GM23338 (cell line): ENCODE measurements at places on chromosomes 3 and 15. TPM values are rescaled to one million over a fixed set of nuclear protein-coding genes. Genes with fewer than 3 reads are reported as not detected.

KLHL40 gene
- total RNA-seq, result not detected in 2 replicates

ANKUB1 gene
- total RNA-seq, result not detected in 2 replicates

SEC61A1 gene
- total RNA-seq, result 170 and 184 TPM in 2 replicates

ISLR gene
- total RNA-seq, result 1.6 TPM in 1 of 2 replicates, not detected in the other

PLA1A gene
- total RNA-seq, result not detected in 2 replicates

ALG1L2 gene
- total RNA-seq, result not detected in 2 replicates

GOLGA6B gene
- total RNA-seq, result not detected in 2 replicates

POTEB gene
- not detected in 2 replicates for total RNA-seq

DNA sequence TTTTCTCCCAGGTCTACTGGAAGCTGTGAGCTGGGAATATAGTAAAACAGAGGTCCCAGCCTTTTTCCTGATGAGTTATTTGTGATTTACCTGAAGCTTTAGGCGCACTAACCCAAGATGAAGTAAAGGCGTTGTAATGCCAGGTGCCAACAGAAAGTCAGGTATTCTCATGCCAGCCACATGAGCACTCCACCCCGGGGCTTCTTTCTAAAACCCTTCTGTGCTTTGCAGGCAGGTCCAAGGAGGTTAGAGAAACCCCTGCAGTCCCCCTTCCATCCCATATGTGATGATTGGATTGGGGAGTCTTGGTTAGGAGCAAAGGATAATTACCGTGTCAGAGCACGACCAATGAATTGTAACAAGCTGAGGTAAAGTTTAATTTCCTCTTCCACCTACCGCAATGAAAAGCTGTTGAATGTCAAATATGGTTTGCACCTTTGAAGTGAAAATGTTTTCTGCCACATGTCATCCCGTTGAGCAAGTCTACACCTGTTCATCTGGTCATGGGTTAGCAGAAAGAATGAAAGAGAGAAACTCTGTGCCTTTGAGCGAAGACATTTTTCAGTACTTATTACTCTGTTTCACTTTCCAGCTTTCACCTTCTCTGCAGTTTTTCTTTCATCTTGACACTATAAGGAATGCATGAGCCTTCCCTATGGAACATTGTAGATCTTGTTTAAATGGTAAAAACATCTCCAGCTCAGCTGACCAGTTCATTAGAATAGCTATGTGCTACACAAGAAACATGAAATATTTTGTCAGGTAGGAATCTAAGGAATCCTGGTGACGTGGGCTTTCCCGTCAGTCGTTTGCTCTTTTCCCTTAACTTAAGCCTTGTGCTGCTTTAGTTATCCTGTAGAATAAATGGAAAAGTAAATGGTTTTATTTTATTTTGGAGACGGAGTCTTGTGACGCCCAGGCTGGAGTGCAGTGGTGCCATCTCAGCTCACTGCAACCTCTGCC, 204.6 kb upstream of the IL12A start:
- no peak for DNase-seq

DNA sequence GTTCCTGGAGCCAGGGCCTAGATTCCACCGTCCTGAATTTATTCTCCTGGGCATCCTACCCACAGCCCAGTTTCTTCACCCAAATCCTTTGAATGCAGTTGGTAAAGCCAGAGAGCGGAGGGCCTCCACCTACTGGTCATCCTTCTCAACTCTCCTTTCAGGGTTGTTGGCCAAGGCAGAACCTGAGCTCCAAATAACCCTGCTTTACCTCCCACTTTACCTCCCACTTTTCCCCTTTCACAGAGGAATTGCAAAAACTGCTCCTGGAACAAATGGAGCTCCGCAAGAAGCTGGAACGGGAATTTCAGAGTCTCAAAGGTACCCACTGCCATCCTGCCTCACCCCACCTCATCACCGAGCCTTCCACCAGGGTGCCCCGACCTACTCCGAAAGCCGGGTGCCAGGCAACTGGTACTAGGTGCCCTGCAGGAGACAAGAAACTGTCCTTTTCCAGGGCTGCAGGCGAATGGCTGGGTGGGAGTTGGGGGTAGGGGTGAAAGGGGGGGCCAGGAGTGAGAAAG, 6.8 kb downstream of the SKOR1 start:
- peak; percentile 77 for DNase-seq

DNA sequence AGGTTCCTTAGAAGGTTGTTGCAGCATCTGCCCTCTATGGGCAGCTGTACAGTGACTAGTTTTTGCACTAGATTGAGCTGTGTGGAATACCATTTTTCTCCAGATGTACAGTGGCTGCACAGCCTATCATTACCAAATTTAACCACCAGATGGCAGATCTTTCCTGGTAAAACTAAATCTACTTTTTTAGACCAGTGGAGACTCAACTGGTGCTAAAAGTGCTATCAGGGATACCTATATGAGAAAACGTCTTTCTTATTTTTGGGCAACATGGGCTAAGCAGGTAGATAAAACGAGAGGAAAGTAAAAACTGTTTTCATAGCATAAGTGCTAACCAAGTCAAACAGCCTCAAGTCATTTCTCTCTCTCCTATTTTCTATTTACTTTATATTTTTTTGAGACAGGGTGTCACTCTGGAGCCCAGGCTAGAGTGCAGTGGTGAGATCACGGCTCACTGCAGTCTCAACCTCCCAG, 21.2 kb downstream of the IGSF10 start:
- DNase-seq, result peak; percentile 69

GRCh38 chr3:52223449-52224408, 1.7 kb downstream of the TLR9 start:
- DNase-seq, result no peak

DNA sequence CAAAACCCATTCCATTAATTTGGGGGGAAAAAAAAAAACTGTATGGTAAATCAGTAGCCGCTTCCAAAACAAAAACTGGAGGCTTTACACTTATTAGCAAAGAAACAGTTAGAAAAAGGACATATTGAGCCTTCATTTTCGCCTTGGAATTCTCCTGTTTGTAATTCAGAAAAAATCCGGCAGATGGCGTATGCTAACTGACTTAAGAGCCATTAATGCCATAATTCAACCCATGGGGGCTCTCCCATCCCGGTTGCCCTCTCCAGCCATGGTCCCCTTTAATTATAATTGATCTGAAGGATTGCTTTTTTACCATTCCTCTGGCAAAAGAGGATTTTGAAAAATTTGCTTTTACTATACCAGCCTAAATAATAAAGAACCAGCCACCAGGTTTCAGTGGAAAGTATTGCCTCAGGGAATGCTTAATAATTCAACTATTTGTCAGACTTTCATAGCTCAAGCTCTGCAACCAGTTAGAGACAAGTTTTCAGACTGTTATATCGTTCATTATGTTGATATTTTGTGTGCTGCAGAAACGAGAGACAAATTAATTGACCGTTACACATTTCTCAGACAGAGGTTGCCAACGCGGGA, 9.4 kb upstream of the RPL24 start:
- DNase-seq, result peak; percentile 91

- DNase-seq, result no peak
Observed at GRCh38 chr3:65368866-65369265, 669.9 kb downstream of the MAGI1 start.

- DNase-seq, result no peak
Observed at GRCh38 chr15:36160351-36160750, 419.1 kb upstream of the CDIN1 start.

DNA sequence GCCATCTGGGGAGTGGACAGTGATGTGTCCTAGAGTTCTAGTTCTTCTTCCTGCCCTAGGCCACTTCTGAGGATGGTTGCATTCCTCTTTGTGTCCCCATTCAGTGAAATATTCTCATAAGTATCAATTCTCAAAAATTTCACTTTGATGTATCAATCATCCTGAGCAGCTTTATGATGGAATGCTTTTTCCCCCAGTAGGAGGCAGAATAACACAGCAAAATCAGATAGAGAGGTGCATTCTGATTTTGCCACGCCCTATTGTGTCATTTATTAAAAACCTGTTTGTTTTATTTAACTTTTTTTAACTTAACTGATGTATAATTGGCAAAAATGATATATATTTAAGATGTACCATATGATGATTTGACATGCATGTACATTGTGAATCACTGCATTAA, 656.0 kb upstream of the GRM7 start:
- DNase-seq, result no peak

DNA sequence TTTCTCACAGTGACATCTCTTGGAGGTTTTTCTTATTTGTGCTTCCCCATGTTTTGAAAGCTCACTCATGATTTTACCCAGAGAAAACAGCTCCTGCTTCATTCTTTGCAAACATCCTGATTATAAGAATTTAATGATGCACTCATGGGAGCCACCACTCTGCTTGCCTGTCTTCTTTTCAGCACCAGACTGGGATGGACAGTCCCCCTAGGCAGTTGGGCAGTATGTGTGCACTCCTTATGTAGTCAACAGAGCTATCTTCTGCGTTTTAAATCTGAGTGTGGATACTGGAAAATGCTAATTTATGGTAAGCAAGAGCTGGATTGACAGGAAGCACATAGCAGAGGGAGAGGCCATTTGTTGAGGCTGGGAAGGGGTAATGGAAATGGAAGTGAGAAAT, 276.1 kb downstream of the AGBL1 start:
- peak; percentile 13 for DNase-seq

DNA sequence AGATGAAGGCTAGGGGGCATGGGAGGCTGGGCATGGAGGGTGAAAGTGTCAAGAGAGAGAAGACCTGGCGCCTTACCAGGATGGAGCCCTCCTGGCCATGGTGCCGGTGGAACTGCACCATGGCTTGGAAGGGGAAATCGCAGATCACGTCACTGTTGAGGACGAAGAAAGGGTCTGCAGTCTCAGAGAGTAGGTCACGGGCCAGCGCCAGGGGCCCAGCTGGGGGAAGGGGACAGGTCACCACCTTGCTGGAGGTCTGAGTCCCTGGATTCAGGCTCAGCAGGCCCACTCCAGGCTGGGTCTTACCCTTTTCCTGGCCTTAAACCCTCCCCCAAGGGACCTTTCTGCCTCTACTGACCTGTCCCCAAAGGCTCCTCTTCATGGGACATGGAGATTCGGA, 855 bp downstream of the GMPPB start:
- no peak for DNase-seq

DNA sequence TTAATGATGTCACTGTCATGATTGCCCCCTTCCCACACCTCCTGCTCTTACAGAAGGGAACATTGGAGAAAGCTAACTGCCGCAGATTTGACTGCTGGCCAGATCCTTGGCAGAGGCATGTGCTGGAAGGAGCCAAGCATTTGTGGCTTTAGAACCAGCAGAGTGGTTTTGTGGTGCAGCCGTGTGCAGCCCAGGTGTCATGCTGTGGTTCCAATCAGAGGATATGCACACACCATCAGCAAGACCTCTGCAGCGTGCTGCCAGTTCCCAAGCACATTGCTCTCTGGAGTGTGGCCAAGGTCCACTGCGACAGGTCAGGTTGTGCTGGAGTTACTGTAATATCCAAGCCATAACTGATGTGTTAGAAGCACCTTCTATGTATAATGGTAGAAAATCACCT, 61.6 kb downstream of the OTOL1 start:
- DNase-seq, result no peak

DNA sequence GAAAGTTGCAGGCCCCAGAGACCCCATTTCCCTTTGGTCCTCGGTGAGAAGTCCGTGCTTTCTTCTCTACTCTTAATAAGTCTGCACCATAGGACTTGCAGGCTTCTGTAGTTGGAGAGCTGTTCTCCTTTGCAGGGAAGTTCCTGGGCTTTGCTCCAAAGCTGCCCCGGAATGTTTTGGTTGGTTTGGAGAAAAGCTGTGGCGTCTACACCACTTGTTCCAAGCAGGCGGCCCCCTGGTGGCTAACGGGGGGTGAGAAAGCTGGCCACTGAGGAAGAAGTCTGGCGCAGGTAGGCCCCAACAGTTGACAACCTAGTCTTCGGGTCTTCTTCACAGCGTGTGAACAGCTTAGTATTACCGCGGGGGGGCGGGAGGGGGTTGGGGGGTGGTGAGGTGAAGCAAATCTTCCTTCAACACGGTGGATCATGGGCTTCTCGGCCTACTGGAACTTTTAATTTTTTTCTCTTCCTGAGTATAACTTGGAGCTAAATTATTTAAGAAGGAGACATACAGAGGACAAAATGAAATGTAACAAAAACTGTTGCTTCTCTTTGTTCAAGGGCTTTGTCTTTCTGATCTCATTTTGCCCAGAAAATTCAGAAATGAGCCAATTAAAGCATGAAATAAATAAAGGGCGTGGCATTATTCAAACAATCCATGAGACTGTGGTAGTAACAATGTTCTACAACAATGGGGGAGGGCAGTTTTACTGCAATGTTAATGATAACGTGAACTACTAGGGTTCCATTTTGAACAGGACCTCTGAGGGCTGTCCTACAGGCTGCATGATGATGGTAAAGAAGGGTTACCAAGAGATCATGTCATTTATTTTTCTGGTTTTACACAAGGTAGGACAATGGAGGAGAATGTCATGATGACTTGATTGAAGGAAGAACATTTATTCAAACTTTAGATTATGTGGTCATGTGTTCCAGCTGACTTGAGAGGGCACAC, 2.2 kb upstream of the THRB start:
- peak; percentile 89 for DNase-seq

- DNase-seq, result no peak
Observed at GRCh38 chr15:78614021-78614420, 6.8 kb downstream of the CHRNA3 start.

GRCh38 chr3:11381563-11381962, 109.4 kb downstream of the ATG7 start:
- DNase-seq, result no peak

GRCh38 chr15:75204340-75205063, 2.8 kb downstream of the C15orf39 start:
- peak; percentile 97 for DNase-seq
